Common myeloid progenitor, CD34-positive (primary cell): ENCODE measurements at places on chromosomes 2 and 18.

- no peak for DNase-seq
These were observed 16.1 kb upstream of the GNAL start for GRCh38 chr18:11672846-11673454.

- DNase-seq: no peak
These were observed 134.2 kb upstream of the CHAC2 start for GRCh38 chr2:53633441-53633840.

DNA sequence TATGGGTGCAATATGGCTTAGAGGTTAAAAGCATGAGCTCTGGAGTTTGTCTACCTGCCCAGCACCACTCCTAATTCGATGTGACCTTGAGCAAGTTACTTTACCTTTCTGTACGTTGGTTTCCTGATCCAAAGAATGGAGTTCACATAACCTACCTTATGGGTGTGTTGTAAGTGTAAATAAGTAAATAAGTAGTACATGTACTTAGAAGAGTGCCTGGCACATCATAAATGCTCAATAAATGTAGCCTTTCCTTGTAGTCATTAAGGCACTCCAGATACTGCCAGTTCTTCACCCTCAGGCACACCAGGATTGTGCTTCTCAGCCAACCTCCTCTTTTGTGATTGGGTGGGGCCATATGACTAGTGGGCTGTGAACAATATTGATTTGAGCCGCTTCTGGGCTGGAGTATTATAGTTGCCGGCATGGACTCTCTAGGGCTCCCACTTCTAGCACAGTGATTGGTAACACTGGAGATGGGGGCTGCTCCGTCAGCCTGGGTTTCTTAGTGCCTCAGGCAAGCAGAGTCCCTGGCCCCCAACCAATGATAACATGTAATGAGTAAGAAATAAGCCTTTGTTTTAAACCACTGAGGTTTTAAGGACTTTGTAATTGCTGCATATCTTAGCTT, 101.7 kb upstream of the NOSTRIN start:
- no peak for DNase-seq

DNA sequence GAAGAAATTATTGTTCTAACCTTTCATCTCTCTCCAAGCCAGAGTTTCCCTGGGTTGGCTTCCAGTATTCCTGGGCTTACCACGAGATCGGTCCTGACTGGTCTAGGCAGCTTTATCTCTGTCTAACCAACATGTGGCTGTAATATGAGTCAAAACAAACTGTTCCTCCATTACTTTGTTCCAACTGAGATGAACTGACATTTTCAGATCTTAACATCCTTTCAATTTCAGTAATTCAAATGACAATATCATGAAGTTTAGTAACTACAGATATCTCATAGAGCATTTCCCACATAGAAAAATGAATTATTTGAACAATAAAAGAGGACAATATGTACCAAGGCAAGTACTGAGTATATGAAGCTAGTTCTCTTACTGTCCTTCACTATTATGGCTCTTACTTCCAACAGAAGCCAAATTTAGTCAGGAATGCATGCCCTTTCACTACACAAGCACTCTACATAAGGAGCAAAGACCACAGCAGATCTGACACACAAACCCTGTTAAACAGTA, 15.5 kb downstream of the SLC25A12 start:
- DNase-seq: no peak

DNA sequence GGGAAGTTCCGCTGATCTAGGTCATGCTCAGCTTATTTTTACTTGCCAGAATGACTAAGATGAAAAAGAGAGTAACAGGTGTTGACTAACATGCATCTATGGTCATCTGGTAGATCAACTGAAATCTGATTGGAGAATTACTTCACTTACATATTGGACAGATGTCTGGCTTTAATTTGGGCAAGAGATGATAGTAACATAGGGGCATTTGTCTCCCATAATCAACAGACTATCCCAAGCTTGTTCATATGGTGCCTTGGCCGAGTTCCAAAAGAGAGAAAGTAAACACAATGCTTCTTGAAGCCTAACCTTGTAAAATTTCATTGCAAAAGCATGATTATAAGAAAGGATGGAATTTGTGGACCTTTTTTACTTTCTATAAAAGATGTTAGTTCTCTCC, 503.7 kb downstream of the ADCYAP1 start:
- no peak for DNase-seq

DNA sequence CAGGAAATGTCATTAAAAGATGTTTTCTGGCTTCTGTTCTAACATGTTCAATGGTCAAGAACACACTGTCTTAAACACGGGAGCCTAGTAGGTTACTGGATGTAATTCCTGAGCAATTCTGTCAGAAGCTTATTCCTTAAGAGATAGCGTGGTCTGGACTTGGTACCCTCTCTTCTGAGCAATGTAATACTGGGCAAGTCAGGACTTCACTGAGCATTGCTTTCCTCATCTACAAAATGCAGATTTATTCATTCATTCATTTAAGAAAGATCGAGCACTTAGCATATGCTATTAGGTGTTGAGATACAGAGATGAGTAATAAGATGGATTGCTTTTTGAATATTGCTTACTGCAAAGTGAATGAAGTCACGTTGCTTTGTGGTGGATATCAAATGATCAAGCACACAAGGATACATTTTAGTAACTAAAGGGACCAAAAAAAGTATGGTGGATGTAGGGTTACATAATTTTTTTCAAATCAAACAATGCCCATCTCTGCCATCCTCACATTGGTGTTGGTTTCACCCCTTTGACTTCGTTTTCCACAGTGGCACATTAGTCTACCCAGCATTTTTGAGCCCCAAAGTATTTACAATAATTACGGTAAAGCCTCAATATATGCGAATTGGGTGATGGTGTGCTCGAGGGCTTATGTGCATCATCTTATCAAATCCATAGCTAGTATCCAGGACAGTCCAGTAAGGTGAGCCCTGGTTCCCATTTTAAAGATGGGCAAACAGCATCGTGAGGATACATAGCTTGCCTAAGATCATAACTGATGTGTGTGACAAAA, 65.3 kb downstream of the ZC3H6 start:
- no peak for DNase-seq

- DNase-seq: peak; percentile 46
These were observed 1.8 kb upstream of the KLHL41 start for GRCh38 chr2:169507698-169508097.

DNA sequence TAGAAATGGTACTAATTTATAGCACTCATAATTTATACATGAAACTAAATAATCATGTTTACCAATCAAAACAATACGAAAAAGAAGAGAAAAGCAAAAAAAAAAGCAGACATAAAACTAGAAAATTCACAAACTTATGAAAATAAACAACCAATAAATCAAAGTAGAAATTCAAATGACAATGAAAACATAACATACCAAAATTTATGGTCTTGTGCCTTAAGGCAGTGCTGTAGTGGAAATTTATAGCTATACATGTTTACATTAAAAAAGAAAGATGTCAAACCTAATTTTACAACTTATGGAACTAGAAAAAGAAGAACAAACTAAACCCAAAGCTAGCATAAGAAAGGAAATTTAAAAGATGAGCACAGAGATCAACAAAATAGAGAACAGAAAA, 16.1 kb upstream of the SPR start:
- DNase-seq: no peak

GRCh38 chr2:101509499-101510284, 34.8 kb upstream of the RFX8 start:
- peak; percentile 19 for DNase-seq

- DNase-seq: no peak
These were observed 330.5 kb downstream of the LRRTM4 start for GRCh38 chr2:77191665-77192064.

GRCh38 chr18:51621113-51621863, 423.8 kb upstream of the MEX3C start:
- peak; percentile 29 for DNase-seq

GRCh38 chr2:203707530-203707929, 1.1 kb downstream of the CD28 start:
- DNase-seq: no peak

DNA sequence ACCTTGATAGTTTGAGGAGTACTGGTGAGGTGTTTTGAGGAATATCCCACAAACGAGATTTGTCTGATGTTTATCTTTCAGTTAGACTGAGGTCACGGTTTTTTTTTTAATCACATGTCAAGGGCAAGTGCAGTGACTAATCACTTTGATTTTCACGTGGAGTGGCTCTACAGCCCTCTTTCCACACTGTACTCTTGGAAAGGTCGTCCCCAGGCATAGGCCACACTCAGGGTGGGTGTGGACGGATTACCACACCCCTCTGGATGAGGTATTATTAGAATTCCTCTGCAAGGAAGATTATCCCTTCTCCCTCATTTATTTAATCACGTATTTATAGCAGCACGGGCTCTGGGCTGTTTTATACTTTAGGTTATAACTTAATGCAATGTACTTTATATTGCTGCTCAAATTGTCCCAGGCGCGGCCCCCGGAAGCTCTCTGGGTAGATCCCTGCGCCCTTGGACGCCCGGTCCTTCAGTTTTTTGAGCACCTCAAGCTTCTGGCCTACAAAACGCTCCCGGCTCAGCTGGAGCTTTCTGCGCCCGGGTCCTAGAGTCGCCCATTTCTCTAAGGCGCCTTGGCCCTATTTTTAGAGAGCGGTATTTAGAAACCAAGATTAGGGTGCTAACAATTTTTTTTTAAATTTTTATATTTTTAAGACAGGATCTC, 515 bp upstream of the PLEKHB2 start:
- peak; percentile 62 for DNase-seq

- no peak for DNase-seq
These were observed 5.0 kb downstream of the RAB6C start for GRCh38 chr2:129984426-129984825.

DNA sequence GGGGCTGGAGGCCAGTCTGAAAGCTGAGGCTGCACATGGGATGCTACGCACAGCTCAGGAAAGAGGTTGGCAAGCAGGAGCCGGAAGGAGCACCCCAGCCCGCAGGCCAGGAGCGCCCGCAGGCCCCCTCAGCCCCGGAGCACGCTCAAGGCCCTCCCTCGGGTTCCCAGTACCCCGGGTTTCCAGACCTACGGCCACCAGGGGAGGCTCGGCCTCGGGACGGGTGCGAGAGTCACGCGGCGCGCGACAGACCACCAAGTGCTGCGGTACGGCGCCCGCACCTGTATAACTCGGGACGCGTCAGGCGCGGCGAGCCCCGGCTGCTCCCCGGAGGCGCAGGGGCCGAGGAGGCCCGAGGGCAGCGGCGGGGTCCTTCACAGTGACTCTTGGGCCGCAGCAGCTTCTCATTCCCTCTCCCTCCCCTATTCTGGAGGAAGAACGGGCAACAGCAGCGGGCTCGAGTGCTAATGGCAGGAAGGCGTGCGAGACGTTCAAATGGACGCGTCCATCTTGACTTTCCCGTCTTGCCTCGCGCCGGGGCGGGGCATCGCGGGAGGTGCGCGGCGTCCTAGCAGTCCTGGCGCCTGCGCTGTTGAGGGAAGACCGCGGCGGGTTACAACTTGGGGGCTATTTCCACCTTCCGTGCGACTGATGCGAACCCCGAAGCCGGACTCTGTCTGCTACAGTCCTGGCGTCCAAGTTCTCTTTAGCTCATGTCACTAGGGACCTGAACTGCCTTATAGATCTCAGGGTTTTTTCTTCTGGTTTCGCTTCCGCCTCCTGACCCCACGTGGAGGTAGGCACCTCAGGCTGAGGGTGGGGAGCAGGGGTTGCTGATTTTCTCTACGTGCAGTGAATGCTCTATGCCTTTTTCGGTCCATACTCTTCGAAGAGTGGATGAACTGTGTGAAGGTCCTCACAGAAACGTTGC, at the start of gene ANAPC1:
ANAPC1 (minus strand) TSS at position 533 of the 931 bp plus-strand sequence. CDS start 3,368 bp downstream, outside the sequence.
- DNase-seq: peak; percentile 94

DNA sequence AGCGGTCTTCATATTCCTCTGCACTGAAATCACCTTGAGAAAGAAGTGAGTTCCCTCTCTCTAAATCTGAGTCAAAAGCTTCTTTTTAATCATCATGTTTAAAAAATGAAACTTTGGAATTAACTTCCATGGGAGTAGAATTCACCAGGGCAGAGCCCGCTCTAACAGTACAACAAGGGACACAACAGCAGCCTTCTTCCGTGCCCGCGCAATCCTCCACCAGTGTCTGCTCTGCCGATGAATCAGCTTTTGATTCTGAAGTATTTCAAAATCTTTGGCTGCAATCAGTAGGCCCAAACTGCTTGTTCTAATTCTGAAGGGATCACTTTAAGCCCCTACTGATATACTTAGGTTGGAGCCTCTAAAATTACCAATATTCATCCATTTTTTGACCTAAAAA, 76.9 kb downstream of the USP40 start:
- no peak for DNase-seq

DNA sequence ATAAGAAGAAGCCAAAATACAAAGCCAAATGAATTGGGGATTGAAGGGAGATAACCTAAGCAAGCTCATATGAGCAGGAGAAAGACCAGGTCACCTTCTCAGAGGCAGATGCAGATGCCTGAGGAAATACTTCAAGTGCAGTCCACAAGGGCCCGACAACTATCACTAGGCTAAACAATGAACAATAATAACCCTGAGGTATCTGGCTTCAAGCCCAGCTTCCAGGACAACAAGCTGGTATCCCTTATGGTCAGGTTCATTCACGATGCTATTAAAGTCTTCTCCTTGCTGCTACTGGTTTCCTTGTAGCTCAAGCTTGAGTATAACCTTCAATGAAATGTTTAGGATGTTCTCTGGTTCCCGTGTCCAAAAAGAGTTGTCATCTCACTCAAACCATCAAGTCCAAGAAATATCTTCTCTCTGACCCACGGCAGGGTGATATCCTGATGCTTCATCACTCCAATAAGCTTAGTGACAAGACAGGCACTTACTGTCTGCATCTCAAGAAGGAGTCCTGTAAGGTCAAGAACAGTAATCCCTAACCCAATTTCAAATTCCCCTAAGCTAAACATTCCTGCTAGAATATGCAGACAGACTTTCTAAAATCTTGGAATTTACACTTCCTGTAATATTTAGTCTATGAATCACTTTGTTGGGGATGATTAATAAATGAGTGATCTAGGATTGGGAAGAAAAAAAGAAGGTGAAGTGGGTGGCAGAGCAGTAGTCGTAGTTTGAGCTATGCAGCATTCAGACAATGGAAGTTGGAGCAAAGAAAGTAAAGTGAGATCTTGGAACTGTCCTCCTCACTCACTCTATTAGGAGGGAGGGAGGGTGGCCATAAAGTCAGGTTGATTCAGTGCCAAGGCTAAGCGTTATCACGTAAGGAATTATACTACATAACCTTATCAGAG, 33.1 kb downstream of the CHN1 start:
- DNase-seq: no peak

GRCh38 chr2:168712053-168712452, 90.4 kb upstream of the NOSTRIN start:
- peak; percentile 41 for DNase-seq

GRCh38 chr2:10410823-10411437, 37.2 kb downstream of the ODC1 start:
- DNase-seq: no peak

- no peak for DNase-seq
These were observed 190.8 kb upstream of the RGPD4 start for GRCh38 chr2:107635883-107636282.

- no peak for DNase-seq
These were observed 144.8 kb upstream of the RGPD4 start for GRCh38 chr2:107681936-107682335.

DNA sequence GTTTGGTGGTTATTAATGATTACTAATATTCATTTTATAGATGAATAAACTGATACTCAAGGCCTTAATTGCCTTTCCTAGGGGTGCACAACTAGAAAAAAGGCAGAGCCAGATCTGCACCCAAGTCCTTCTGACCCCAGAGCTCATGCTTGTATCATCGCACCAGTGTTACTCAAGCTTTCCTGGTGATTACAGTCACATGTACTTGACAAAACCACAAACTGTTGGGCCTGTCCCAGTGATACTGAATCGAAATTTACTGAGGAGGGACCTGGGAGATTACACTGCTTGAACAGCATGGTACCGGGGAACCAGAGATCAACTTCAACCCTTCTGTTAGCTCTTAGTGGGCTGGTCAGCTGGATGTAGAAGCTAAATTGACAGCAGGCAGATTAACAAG, 33.7 kb downstream of the FASTKD2 start:
- no peak for DNase-seq
